Stimulated activated CD4-positive, alpha-beta T cell treated with anti-CD3 and anti-CD28 coated beads, Interleukin-1b, Interleukin-23, amount 100 ng/mL, for 1 hour (primary cell): ENCODE measurements at places on chromosomes 12 and 14.

DNA sequence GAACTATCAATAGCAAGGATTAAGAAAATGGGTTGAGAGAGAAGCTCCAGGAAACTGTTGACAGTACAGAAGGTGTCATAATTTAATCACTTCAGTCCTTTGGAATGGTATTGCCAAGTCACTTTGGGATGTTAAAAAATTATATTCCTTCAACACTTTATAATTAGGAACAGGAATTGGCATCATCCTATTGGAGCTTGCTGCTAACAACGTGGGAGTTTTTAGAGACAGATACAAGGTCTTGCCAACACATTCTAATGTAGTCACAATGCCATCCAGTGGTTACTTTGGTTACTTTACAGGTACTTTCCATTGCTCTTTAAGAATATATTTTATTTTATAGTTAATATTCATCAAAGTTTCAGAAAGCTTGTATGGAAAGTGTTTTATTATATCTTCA is 310.1 kb downstream of the SYT1 start:
- no peak for DNase-seq

GRCh38 chr14:99055019-99055418 is 217.0 kb downstream of the BCL11B start:
- no peak for DNase-seq

- no peak for DNase-seq
These were observed 360.4 kb downstream of the RGS6 start for GRCh38 chr14:72292689-72293024.

GRCh38 chr14:33275879-33276278 is 337.2 kb downstream of the NPAS3 start:
- DNase-seq: no peak
